CD4-positive, alpha-beta memory T cell (primary cell): ENCODE measurements at places on chromosomes 4 and X. TPM values are rescaled to one million over a fixed set of nuclear protein-coding genes. Genes with fewer than 3 reads are reported as not detected.

Gene TRMT2B
- 44.1 TPM for total RNA-seq

DNA sequence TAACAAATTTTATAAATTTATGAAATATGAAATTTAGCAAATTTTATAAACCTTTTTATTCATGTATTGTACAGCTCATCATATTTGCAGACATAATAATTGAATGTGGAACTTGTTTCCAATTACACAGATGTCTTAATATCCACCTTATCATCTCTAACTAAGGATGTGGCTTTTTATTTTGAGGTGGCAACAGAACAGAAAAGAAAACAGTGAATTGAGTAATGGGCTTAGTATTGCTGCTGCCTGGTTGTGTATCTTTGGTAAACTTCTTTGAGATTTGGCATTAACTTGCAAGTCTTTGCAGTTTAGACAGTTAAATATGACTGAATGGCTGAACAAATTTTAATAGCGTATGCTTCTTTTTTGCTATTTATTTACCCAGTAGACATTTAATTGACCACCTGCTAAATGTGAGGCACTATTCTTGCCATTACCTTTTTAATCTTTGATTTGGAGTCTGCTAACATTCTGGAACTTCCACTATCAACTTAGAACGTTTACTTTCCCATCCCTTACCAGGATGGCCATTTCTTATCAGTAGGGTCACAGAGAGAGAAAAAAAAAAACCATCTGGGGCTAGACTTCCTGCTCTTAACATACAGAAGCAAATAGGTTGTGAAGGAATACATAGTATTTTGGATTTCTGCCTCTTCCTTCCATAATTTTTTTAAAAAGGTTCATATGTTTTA, 44.8 kb downstream of the CLCN3 start:
- peak; percentile 2 for DNase-seq

- no peak for DNase-seq
These were observed 191.8 kb downstream of the ADAM29 start for GRCh38 chr4:175109933-175110332.

Gene NUDT9
- 16.7 TPM for total RNA-seq

Gene CENPVL2
- total RNA-seq, result not detected

GRCh38 chrX:9117851-9118250, 83.9 kb upstream of the FAM9B start:
- no peak for DNase-seq

DNA sequence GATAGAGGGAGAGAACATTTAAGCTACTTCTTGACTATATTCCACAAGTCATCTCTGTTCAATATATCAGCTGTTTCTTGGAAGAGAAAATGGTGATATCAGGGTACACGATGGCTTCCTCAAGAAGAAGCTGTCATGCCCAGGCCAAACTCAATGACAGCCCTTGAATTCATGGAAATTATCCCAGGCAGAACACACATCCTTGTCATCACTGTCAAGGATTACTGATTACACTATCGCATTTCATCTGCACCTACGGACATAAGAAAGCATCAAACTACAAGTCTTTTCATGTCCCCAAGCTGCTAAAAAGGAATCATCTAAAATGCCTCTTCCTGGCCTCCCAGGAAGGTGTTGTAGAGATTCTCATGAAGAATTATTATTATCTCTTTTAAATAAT, 165.2 kb upstream of the SLC7A11 start:
- DNase-seq, result no peak

DNA sequence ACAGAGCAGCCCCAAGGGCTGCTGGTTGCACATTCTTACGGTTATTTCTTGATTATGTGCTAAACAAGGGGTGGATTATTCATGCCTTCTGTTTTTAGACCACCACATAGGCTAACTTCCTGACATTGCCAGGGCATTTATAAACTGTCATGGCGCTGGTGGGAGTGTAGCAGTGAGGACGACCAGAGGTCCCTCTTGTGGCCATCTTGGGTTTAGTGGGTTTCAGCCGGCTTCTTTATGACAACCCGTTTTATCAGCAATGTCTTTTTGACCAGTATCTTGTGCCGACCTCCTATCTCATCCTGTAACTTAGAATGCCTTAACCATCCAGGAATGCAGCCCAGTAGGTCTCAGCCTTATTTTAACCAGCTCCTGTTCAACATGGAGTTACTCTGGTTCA, 212.4 kb upstream of the GRID2 start:
- DNase-seq, result no peak

- DNase-seq, result no peak
These were observed 23.1 kb downstream of the SEL1L3 start for GRCh38 chr4:25839687-25840086.

Gene NWD2
- not detected for total RNA-seq
